ENCODE measurements at places on chromosomes 16 and 17.
A peak's percentile ranks its signal among the peaks of the same experiment; 100 is the strongest.

GRCh38 chr17:75848523-75849278 is 4.5 kb upstream of the UNC13D start:
- DNase-seq, result no peak

- DNase-seq, result no peak
Measured at GRCh38 chr17:28774206-28774605, 30.4 kb downstream of the TRAF4 start.

DNA sequence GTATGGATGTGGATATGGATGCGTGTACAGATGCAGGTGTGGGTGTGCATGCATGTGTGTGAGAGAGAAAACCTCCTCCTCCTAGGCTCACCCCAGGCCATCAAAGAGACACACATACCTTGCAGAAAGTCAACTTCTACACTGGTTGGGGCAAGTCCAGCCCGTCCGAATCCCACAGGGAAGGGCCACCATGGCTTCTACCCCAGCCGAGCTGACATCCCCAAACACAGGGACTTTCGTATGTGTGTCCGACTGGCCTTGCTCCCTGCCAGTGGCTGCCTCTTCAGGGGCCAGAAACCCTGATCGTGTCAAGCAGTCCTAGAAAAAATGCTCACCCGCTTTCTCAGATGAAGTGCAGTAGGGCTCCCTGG is 134.2 kb downstream of the XYLT1 start:
- no peak for DNase-seq

- no peak for DNase-seq
Measured at GRCh38 chr16:27225536-27226360, 22.4 kb downstream of the KDM8 start.

DNA sequence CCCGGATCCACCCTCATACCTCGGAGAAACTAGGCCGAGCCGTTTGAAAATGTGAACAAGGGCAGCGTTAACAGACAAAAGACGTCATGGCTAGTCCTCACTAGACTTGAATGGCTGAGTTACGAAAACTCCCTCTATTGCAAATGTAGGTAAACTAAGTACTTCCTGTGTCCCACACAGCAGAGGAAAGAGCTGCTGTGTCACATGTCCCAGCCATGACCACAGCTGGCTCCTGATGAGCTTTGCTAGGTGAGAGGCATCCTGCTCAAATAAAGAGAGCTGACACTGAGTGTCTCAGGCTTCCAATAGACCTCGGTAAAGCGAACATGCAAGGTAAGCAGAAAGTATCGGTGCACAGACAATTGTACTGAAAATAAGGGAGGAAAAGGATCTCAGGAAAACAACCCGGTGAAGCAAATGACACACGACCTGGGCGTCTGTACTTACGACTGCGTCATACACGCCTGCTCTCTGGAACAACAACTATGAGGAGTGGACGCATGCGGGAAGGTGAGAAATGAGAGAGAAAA is 26.0 kb downstream of the TMEM204 start:
- no peak for DNase-seq

DNA sequence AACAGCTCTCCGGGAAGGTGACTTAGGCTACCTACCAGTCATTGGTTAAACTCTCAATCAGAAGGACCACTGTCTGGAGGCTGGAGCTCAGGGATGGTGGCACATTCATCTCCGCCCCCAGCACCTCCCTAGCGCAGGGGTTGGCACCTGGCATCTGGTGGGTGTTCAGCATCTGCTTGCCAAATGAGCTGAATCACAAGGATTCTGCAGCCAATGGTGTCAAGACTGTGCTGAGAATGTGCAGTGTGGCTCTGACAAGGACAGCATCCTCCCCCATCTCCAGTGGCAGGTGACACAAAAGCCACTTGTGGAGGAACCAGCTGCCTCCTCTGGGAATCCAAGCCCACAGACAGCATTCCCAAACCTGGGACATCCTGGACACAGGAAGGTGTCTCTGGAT is 35.2 kb downstream of the PLXDC1 start:
- DNase-seq, result no peak

DNA sequence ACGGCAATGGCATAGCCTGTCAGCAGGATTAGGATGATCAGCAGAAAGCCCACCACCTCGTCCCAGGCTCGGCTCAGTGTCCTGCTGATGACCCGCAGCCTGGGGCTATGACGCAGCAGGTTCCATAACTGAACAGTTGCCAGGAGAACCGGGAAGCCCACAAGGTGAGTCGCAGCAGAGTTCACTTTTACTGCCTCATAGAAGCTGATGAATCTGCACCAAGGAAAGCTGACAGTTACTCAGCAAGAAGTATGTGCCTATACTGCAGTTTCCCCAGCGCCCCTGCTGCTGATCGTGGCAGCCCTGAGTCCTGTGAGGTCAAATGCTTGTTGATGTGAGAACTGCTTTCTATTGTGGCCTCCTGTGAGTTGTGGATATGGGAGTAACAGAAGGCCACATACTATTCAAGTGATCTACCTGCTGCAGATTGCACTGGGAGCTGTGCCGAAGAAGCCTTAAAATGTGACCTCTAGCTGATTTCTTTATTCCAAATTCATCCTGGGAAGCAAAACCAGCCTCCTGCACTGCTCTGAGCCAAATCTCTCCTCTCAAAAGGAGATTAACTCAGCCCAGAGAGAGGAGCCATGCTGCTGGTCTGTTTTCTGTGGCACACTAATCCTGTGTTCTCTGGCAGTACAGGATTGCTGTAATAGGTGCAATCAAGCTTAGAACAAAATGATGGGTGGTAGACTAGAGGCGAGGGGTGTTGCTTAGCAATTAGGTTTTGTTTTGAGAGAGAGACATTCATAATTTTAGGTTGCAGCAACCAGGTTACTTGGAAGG is 38.8 kb downstream of the IST1 start:
- DNase-seq, result no peak

- DNase-seq, result no peak
Measured at GRCh38 chr16:4663777-4664465, 29.4 kb upstream of the NUDT16L1 start.

GRCh38 chr16:1027501-1027815 is 45.1 kb upstream of the SSTR5 start:
- no peak for DNase-seq

DNA sequence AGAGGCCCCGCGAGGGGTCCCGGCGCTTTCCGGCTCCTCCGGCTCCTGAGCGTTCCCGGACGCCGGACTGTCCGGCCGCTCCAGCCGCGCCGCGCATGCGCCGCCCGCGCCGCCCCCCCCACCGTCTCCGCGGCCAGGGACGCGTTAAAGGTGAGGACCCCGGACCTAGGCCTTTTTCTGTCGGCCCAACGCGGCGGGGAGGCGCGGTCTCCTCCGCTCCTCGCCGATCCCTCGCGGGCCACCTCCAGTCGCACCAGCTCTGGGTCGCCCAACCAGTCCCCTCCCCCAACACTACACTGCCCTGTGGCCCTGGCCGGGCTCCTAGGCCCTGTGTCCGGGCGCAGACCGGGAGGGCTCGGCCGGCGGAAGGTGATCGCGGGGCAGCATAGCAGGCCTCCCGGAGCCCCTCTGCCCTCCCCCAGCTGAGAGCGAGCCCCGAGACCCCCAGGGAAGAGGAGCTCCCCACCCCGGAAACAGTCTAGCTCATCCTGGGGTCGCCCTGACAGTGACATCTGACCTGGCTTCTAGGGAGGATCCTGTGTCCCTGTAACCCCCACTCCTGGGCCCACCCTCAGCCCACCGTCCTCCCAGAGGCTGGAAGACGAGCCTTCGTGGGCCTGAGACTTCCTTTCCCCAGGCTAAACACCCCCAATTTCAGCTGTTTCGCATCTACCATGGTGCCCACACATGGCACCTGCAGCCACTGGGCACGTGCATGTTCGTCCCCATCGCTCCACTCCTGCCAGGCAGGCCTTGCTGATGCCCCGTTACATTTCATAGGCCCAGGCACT is 14.7 kb upstream of the BCAR1 start:
- DNase-seq, result peak; percentile 76

DNA sequence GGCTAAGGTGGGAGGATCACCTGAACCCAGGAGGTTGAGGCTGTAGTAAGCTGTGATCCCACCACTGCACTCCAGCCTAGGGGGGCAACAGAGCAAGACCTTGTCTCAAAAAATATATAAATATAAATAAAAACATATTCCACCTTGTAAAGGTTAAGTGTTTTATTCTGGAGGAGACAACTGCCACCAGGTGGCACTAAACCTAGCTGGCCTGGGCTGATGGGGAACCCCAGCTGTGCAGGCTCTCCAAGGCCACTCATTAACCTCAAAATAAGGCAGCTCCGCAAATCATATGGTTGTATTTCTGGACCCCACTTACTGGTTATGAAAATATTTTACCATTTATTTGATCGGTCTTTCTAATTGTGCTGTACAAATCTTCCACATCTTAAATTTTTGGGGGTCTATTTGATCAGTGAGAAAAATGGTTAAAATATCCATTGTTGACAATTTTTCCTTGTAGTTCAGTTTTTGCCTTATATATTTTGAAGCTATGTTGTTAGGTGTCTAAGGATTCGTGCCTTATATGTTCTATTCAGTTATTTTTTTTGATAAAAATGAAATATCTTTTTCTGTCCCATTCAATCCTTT is 8.5 kb upstream of the ICAM2 start:
- peak; percentile 32 for DNase-seq

All from LNCaP clone FGC (cell line).